ENCODE measurements at places on chromosomes 3 and 15. TPM values are rescaled to one million over a fixed set of nuclear protein-coding genes. Genes with fewer than 3 reads are reported as not detected.
A peak's percentile ranks its signal among the peaks of the same experiment; 100 is the strongest.

MAGEF1 gene
- 74.9 TPM for polyA plus RNA-seq

DNA sequence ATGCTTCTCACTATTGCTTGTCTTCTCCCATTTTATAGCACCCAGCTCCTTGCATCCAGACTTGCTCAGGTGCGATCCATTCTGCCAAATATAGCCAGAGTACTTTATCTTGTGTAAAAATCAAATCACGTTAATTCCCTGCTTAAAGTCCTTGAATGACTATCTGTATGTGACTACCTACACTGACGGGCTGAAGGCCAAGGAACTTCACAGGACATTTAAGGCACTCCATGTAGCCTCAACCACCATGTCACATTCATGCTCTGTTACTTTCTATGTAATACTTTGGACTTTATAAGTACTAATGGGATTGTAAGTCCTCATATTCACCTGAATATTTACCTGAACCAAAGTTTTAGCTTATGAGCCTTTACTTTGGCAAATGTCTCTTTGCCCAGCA lies 489.9 kb downstream of the MECOM start:
- no peak for DNase-seq

GRCh38 chr15:43985976-43986680 lies 159.3 kb downstream of the WDR76 start:
- DNase-seq = no peak

TGFBR2 gene
- 42.2 TPM for polyA plus RNA-seq

- DNase-seq = no peak
Measured at GRCh38 chr3:101854608-101855304, 5.4 kb downstream of the NFKBIZ start.

GOLGA8A gene
- 51.2 TPM for polyA plus RNA-seq

- DNase-seq = peak; percentile 68
Measured at GRCh38 chr3:11335056-11335608, 62.9 kb downstream of the ATG7 start.

DNA sequence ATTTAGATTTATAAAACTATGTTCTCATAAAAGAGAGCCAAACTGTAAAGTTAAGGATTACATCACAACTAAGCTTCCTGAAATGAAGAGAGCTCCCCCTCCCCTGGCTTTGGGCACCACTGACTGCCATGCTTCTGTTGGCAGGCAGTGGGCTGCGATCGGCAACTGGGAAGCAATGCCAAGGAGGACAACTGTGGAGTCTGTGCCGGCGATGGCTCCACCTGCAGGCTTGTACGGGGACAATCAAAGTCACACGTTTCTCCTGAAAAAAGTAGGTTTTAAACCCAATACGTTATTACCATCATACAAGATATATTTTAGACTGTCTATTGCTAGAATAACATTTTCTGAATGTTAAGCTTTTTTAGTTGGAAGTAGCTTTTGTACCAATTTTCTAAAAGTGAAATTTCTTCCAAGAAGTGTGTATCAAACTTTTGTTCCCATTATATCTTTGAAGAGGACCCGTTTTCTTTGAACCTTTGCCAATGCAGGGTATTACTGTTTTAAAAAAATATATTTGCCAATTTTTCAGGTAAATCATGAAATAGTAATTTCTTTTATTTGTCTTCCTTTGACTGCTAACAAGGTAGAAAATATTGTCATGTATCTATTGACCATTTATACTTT lies 184.1 kb downstream of the ADAMTSL3 start:
- peak; percentile 52 for DNase-seq

DNA sequence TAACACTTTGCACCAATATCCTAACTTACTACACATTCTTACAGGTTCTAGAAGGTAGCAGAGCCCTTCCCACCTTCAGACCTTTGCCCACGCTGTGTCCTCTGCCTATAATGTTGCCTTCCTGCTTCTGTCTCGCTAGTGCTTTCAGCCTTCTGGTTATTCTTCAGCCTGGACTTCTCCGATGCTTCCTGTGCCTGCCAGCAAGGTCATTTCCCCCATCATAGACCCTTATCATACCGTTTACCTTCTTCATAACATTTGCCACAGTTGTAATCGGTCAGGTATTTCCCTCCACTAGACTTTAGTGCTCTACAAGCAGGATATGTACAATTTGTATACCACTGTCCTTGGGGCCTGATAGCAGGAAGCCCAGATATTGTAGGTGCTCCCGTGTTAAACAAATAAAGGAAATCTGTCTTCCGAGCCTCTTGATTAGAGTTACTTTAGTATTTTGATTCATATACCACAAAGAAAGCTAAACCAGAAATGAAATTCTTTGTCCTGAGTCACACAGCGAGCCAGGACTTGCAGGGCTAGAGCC lies 35.8 kb upstream of the CMTM7 start:
- DNase-seq = no peak

- no peak for DNase-seq
Measured at GRCh38 chr3:127858937-127859336, 36.6 kb upstream of the MGLL start.

GRCh38 chr3:168025076-168025475 lies 70.6 kb downstream of the GOLIM4 start:
- no peak for DNase-seq

DNA sequence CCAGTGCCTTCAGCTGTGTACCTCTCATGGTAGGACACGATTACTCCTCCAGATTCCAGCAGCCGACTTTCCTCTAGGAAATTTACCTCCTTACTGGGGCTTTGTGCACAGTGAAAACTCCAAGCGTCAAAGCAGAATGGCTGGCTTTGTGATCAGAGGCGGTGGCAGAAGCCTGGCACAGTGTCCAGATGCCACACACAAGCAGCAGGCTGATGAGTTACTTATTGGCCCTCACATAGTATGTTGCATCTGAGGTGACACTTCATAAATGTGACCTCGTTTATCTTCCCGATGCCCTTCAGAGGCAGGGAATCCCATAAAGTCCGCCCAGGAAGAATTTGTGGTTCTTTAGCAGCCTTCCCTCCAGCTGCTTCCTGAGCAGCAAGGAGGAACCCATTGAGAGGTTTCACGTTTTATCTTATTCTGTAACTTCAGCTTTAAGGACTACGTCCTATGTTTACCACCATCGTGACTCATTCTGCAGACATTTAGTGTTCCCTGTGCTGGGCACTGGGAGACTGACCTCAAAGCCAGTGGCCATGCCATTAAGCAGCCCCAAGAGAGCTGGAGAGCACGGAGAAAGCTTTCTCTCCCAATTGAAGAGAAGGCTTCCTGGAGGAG lies 107.1 kb upstream of the C15orf61 start:
- peak; percentile 57 for DNase-seq

MYEF2 gene
- polyA plus RNA-seq = 11.7 TPM

GRCh38 chr3:128910006-128910405 lies 30.6 kb downstream of the ACAD9 start:
- DNase-seq = no peak

IQCH gene
- 0.76 TPM for polyA plus RNA-seq

GRCh38 chr3:111870620-111871019 lies 11.6 kb downstream of the PHLDB2 start:
- DNase-seq = no peak

IL20RB gene
- polyA plus RNA-seq = 0.59 TPM

- DNase-seq = no peak
Measured at GRCh38 chr15:39022532-39023305, 458.1 kb upstream of the RASGRP1 start.

SAMD7 gene
- polyA plus RNA-seq = not detected

DNA sequence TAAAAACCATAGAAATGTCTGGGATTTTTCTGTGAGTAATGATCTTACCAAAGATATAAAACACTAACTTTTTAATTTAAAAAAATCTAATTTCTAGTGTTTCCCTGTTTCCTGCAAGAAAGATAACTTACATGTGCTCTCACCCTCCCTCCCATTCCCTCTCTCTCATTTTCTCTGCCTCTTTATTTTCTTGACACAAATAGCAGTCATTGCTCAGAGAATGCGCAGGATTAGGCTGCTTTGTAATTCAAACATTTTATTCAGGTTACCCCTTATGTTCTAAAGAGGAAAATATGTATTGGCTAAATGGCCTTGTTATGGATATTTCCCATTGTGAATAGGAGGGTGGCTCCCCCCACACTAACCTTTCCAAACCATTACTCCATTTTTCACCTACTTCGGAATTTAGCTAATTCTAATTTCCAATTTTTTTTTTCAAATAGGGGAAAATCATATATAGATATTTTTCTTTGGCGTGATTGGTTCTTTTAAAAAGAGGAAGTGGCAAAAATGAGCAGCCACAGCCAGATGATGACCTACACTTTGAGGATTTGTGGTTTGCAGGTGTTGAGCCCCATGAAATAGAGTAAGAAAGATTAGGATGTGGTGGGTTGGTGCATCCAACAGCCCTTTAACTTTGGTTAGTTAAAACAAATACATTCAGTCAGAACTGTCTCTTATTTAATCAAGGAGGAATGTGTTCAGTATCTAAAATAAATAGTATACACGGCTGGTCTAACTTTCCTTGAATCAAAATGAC lies 554.4 kb downstream of the IGSF11 start:
- DNase-seq = no peak

DNA sequence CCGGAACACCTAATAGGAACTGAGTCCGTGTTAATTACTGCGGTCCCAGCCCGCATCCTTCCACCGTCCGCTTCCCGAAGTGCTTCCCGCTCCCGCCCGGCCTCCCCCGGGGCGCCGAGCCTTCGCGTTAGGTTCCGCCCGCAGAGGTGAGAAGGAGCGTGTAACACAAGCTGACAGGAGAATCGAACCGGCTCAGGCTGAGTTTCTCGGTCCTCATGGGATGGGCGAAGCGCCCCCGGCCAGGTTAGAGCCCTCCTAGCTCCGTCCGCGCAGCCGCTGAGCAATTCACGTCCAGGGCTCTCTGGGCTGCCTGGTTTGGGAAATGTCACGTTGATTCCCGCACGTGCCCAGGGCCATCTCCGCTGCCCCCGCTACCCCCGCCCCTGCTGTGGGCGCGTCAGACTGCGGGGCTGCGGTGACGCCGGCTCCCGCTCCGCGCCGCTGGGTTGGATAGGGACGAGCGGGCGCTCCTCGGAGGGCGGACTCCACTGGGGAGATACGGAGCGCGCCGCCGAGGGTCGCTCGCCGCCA lies 954 bp downstream of the CLDN11 start:
- peak; percentile 49 for DNase-seq

DNA sequence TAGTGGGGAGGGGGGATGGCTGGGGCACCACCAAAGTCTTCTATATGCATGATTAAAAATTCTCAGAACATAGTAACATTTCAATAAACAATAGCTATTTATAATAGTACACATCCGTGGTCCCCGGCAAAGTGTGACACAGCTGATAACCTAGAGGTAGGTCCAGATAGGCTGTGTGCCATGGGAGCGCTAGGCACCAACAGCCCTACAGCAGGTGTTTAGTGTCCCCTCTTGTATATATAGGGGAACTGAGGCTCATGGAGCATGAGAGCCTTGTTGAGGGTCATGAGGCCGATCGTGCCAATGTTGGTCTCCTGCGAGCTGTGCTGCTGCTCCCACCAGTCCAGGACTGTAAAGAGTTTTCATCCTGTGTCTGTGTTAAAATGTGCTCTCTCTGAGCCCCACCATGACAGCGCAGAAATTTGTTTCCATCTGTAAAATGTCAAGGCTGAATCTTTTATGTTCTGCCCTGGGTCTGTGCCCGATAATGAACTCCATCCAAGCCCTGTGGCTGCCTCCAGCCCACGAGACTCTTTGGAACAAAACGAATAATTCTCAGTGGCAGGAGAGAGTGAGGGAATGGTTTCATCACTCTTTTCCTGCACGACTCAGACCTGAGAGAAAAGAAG lies 14.5 kb downstream of the TMEM158 start:
- peak; percentile 30 for DNase-seq

- no peak for DNase-seq
Measured at GRCh38 chr3:16911916-16912315, 27.2 kb downstream of the PLCL2 start.

- no peak for DNase-seq
Measured at GRCh38 chr3:183033746-183034145, 53.4 kb upstream of the DCUN1D1 start.

GRCh38 chr3:125132815-125133214 lies 77.0 kb upstream of the HEG1 start:
- DNase-seq = no peak

Data from hepatocyte (in vitro differentiated cells).